ENCODE measurements at places on chromosomes 6 and 20.

DNA sequence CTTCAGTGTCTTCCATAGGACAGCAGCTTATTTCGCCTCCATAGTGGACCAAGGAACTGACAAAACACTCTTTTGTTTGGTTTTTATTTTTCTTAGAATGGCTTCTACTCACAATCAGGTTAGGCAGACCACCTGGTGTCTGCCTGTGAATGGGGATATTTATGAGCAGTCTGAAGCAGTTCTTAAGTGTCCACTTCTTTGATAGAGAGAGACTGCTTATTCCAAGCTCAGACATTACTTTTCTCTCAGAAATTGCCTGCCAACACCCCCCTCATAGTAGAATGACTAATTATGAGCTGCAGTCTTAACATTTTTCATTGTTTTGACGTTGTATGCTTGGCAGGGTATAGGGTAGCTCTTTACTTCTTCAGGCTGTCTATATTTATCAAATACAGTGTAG lies 174.7 kb downstream of the ZFAND3 start:
- DNase-seq, result no peak

DNA sequence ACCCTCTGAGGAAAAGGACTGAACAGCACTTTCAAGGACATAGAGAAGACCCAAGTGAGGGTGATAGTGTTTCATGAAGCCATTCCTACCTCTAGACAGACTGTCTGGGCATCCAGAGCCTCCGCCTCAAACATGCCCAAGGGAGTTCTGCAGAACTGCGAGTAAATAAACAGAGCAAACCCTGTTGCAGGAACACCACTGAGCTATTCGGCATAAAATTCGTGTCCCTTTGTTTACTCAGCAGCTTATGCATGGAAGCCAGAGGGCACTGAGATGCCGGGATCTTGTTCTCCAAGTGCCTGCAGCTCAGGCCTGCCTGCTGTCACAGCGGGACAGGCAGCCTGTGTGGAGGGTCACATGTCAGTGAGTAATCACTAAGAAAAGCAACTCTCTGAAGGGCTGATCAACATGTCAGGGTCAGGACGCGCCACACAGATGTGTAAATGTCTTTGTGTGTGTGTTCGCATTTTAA lies 164.9 kb upstream of the HEY2 start:
- DNase-seq, result no peak

DNA sequence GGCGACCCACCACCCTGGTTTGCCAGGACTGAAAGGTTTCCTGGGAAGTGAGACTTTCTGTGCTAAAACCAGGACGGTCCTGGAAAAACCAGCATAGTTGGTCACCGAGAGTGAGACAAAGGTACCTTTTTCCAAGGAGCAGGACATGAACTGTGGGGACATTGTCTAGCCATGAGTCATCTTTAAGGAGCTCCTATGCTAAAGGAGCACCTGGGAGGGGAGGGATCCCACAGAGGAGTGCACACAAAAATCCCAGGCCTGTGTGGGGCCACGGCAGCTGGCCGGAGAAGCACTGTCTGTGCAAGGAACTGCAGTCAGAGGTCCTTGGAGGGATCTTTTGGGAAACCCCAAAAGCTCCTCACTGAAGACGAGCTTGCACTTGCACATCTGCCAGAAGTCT lies 109.1 kb upstream of the PLEKHG1 start:
- no peak for DNase-seq

GRCh38 chr6:26604026-26604425 lies 7.3 kb downstream of the ABT1 start:
- DNase-seq, result no peak

GRCh38 chr6:165985806-165986299 lies 181.8 kb downstream of the TBXT start:
- DNase-seq, result no peak

DNA sequence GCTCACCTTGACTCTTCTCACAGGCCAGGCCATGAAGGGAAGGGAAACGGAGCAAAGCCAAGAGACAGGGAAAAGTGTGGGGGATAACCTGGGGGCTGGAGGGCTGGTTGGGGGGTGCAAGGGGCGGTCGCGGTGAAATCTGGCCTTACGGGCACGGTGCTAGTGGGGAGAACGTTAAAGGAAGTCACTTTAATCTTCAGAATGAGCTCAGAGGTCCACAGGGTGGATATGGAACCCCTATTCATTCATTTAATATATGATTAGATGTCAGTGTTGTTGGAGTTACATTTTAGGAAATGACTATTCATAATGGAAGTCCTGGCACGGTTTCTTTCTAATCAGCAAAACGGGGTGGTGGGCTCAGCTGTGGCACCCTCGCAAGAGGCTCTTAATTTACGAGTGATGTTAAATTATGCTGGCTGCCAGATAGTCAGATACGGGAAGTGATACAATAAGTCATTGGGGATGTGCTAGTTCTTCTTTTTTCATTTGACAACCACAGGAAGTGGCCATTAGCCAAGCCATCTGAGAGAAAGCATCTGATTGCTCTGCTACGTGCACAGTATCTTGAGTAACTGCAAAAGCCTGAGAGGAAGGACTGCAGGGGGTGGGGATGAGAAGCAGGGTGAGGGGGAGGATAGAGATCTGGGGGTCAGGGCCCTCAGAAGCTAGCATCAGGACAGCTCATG lies 253.0 kb downstream of the QKI start:
- DNase-seq, result no peak

DNA sequence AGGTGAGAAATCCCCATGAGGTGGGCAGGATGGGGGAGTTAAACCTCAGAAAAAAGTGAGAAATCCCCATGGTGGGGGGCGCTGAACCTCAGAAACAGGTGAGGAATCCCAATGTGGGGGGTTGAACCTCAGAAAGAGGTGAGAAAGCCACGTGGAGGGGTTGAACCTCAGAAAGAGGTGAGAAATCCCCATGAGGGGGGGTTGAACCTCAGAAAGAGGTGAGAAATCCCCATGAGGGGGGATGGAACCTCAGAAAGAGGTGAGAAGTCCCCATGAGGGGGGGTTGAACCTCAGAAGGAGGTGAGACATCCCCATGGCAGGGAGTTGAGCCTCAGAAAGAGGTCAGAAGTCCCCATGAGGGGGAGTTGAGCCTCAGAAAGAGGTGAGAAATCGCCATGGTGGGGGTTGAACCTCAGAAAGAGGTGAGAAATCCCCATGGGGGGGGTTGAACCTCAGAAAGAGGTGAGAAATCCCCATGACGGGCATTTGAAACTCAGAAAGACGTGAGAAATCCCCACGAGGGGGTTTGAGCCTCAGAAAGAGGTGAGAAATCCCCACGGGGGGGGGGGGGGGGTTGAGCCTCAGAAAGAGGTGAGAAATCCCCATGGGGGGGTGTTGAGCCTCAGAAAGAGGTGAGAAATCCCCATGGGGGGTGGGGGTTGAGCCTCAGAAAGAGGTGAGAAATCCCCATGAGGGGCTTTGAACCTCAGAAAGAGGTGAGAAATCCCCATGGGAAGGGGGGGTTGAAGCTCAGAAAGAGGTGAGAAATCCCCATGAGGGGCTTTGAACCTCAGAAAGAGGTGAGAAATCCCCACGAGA lies 14.3 kb upstream of the GOPC start:
- no peak for DNase-seq

- DNase-seq, result no peak
Observed at GRCh38 chr6:80605165-80605989, 498.9 kb downstream of the BCKDHB start.

DNA sequence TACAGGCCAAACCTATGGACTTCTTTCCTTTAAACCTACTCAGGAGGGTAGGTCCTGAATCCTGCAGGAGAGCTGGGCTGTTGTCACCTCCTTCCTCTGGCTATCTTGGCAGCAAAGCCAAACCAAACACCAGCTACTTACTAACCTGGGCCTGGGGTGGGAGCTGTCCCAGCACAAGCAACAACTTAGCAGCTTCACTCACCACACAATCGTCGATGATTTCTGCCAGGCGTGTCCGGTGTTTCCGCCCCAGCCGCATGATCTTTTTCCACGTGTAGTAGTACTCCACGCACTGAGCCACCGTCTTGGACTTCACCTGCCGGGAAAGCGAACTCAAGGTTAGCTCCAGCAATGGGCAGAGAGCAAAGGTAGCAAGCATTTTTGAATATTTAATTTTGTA lies 25.4 kb upstream of the MRPS10 start:
- DNase-seq, result no peak

DNA sequence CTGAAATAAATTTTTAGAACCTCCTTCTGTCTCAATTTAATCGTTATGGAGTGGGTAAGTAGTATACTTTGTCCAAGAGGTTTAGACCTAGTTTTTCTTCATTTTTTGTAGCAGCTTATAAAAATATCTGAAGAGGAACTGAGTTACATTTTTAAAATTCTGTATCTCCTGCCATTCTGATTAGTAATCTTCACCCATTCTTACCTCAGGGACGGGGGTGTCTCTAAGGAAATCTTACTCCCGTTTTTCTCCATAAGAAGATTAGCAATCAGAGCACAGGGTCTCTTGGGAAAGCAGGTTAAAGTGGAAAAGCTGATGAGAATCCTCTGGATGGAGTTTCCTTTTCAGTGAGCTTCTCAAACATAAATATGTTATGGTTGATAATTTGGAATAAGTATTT lies 259.3 kb upstream of the FAM83B start:
- DNase-seq, result no peak

- no peak for DNase-seq
Observed at GRCh38 chr6:150297327-150298029, 71.3 kb upstream of the IYD start.
